NCI-H526 treated with DMSO at 0.1 percent for 48 hours (cell line): ENCODE measurements at places on chromosomes 11 and 22.

- DNase-seq = no peak
These were observed 43.7 kb downstream of the KREMEN1 start for GRCh38 chr22:29116397-29117123.

DNA sequence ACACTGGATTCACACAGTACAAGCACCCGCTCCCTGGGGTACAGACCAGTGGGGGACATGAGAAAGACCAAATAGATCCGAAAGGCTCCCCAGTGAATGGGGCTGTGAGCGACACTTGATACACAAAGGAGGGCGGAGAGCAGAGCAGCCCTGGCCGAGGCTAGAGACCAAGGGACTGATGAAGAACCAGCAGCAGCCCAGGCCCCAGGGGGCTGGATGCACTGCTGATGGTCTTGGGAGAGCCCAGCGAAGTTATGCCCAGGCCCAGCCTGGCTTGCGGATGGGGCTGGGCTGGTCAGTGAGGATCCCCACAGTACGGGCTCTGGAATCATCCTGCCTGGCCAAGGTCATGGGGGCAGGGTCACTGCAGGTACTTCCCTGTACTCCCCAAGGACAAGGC lies 23.2 kb downstream of the ARHGAP1 start:
- no peak for DNase-seq

- DNase-seq = no peak
These were observed 148.1 kb upstream of the BLID start for GRCh38 chr11:122264121-122264520.

DNA sequence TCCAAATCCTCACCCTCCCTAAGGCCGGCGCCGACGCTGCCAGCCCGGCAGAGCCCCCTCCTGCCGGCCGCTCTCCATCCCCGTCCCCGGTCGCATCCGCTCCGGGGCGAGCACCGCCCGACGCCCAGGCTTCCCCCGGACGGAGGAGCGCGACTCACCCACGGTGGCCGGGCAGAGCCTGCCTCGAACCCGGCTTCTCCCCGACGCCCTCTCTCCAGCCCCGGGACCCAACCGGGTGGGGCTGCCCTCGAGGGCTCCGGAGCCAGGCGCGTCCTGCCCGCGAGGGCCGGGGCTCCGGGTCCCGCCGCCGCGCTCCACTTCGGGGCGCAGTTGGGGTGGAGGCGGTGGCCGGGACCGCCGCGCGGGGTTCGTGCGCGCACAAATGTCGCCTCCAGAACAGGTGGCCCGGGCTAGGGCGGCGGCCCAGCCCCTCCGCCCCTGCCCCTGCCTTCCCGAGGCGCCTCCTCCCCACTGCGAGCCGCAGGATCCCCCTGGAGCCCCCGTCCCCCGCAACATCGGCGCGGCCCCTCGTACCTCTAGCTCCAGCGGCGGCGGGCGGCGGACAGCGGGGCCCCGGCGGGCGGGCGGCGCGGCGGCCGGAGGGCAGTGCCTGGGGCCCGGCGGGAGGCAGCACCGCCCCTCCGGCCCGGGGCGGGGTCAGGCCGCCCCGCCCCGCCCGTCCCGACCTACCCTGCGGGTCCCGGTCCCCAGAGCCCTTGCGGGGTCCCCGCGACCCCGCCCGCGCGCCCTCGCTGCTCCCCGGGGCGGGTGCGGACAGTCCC lies at the start of gene A4GALT:
TSS of gene A4GALT (minus strand) at position 608 of the 782 bp plus-strand sequence. CDS start 26,919 bp downstream, outside the sequence.
- DNase-seq = no peak

- DNase-seq = peak; percentile 35
These were observed 18.4 kb upstream of the TLCD5 start for GRCh38 chr11:120306519-120307242.

GRCh38 chr11:120523196-120523595 lies 11.6 kb downstream of the GRIK4 start:
- DNase-seq = no peak

DNA sequence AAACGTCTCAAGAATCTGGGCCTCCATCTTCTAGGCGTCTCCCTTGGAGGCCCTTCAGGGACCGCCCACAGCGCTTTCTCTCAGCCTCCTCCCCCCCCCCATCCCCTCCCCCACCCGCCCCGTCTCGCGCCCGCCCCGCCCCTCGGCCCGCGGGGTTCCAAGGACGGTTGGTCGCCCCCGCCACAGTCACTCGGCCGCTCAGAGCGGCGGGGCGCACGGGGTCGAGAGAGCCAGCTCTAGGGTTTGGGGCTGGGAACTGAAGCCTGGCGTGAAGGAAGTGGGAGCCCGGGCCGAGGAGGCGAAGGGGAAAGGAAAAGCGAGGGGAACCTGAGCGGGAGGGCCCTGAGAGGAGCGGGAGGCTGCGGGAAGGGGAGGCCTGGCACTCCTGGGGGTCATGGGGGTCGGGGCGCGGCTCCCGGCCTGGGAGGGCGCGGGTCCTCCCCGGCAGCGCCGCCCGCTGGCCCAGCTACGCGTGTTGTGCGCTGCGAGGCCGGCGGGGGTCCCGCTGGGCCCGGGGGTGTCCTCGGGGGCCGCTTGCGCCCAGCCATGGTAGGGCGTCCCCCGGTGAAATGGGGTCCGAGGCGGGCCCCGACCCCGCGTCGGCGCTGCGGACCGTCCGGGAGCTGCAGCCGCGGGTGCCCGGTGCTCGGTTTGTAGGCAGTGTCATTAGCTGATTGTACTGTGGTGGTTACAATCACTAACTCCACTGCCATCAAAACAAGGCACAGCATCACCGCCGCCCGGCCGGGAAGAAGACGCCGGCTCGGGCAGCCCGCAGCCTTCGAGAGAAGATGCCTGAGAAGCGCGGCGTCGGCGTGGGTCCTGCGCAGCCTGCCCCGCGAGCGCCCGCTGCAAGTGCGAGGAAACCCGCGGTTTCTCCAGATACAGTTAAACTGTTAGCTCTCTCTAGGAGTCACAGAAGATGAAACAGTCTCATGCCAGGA lies at the start of gene BTG4:
TSS of gene BTG4 (minus strand) at position 91 of the 944 bp plus-strand sequence. CDS start 13,610 bp downstream, outside the sequence.
- peak; percentile 70 for DNase-seq

- no peak for DNase-seq
These were observed 136.9 kb upstream of the ZC3H12C start for GRCh38 chr11:109956124-109956793.

DNA sequence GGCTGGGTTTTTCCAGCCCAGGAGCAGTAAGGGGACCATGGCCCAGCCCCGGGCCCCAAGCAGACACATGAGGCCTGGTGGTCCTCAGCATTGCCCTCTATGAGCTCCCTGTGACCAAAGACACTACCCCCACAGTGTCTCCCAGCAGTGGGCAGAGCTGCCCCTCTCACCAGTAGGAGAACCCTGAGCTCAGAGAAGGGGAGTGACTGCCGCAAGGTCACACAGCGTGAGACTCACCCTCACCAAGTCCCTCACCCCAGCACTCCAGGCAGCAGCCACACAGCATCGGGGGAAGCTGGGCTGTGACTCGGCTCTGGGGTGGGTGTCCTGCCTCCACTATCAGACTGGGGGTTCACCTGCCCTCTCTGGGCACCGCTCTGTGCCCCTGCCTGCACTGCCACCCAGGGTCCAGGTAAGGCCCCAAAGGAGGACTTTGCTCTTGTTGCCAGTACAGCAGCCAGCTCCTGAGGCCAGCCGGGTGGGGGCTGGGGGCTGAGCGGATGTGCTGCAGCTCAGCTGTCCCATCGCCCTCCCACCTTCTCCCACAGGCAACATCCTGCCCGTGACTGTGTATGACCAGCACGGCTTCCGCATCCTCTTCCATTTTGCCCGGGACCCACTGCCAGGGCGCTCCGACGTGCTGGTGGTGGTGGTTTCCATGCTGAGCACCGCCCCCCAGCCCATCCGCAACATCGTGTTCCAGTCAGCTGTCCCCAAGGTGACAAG lies 7.9 kb upstream of the SH3BP1 start:
- no peak for DNase-seq

DNA sequence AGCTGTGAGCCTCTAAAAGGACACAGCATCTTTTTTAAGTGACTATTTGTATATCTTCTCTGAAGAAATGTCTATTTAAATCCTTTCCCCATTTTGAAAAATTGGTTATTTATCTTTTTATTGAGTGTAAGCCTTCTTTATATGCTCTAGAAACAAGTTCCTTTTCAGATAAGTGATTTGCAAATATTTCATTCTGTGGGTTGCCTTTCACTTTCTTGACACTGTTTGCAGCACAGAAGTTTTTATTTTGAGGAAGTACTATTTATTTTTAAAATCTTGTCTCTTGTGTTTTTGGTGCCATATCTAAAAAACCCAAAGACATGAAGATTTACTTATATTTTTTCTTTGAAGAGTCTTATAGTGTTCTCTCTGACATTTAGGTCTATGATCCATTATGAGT lies 40.1 kb upstream of the LYVE1 start:
- DNase-seq = no peak

DNA sequence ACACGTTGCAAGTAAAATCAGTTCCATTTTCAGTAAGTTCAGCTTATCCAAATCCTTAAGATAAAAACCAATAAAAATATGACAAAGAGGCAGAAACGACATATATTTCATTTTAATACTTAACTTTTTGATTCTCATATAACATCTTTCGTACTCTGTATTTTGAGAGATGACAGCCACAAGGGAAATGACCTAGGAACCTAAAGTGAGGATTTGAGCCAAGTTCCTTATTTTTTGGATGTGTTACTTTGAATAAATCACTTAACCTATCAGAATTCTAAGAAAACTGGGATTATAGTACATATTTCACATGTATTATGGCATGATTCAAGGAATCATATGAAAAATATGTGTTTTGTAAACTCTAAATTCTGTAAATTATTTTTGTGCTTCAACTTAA lies 143.6 kb upstream of the TRPC6 start:
- DNase-seq = no peak

GRCh38 chr11:17432002-17432401 lies 43.5 kb upstream of the KCNJ11 start:
- no peak for DNase-seq

- DNase-seq = no peak
These were observed 168.0 kb upstream of the BDNF start for GRCh38 chr11:27868226-27868625.

DNA sequence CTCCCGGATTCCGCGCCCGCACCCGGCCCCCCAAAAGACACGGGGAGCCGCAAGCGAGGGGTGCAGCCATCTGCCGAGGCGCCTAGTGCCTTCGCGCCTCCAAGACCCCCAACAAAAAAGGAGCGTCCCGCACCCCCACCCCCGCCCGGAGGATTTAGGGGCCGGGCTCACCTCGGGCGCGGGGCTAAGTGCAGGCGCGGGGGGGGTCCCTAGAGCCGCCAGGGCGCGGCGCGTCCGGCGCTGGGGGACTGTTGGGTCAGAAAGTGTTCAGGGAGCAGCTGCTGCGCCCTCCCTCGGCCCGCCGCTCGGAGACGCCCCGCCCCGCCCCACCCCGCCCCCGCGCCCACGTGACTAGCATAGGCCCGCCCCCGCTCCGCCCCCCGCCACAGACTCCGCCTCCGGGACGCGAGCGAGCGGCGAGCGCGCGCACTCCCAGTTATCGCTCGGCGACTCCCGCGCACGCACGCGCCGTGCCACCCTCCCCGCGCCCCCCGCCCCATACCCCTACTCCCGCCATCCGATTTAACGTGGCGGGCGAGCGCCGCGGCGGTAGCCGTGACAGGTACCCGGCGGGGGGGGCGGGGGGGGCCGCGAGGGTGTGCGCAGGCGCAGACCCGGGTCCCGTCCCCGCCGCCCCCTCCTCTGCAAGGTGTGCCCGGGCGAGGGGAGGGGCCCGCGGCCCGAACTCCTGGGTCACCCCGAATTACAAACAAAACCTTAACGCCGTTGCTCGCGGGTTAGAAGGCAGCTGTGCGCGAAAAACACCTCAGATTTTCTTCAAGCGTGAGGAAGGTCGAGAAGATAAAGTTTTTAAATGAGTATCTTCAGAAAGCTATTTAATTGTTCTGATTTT lies 56.2 kb downstream of the KCNJ4 start:
- peak; percentile 67 for DNase-seq

GRCh38 chr11:61287338-61287977 lies 7.7 kb downstream of the VWCE start:
- DNase-seq = no peak

DNA sequence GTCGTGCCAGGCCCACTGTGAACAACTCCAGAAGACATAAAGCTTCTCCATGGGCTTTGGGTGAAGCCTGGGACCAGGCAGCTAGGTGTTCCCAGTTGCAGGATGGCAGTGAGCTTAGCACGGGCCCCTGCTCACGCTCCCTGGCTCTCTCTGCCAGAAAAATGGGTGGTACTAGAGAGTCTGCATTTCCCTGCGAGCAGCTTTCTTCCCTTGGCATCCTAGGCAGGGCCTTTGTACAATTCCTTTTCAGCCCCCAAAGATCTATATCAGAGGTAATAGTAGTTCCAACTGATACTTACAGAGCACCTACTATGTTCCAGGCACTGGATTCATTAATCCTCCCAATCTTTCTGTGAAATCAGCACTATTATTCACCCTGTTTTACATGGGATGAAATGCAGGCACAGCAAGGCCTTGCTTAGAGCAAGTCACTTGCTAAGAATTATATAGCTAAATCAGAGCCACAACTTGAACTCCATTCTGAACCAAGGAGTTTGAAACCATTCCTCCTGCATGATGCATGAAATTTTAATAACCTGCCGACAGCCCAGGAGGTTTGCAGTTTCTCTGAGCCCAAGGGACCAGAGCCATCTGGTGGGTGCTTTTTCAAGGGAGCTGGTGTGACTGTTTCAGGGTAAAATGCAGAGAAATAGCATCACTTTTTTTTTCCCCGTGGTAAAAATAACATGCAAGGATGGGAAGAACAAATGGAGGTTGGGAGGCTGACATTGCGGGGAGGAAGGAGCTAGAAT lies 22.7 kb downstream of the NAV2 start:
- DNase-seq = no peak

DNA sequence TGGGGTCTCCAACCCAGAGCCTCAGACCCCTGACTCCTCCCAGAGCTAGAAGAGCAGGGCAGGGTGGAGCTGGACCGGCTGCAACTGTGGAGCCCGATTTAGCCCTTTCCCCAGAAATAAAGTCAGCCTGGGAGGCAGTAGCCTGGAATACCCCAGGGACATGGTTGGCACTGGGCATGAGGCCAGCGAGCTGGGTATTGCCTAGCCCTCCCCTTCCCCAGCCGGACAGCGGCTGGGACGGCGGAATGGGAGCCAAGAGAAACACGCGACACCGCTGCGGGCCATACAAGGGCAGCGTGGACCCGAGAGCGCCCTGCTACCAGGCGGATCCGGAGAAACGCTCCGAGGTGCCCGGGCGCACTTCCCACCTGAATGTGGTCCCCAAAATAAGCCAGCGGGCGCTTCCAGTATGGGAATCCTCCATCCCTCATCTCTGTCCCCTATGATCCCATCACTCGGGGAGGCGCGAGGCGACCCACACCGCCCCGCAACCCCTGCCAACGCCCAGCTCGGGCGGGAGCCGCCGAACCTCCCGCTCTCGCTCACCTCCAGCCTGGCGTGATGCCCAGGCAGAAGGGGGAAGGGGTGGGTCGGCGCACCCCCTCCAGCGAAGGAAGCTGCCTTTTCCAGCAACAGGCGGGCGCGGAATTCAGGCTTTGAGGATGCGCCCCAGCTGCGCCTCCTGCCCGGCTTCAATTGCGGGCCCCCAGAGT lies 758 bp downstream of the MCAM start:
- DNase-seq = peak; percentile 46

DNA sequence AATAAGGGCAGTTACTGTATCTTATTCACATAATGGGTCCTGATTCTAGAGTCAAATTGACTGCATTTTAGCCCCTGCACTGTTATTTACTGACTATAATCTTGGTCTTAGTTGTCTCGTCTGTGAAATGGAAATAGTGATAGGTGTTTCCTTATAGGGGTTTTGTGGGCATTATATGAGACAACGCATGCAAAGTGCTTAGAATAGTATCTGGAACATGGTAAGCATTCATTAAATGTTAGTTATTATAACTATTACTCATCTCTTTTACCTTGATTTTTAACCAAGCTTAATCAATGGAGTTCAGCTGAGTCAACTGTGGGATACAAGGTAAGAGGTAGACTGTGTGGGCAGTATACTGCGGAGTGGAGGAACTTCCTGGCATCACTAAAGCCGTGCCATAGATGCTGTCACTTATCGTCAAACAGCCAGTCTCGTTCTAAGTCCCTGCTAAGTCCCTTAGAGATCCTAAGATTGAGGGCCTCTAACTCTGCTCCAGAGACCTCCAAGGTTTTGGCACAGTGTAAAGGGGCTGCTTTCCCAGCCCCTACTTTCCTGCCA lies 2.6 kb upstream of the ZC3H12C start:
- no peak for DNase-seq
